ENCODE measurements at places on chromosomes 6 and 20. TPM values are rescaled to one million over a fixed set of nuclear protein-coding genes. Genes with fewer than 3 reads are reported as not detected.

DNA sequence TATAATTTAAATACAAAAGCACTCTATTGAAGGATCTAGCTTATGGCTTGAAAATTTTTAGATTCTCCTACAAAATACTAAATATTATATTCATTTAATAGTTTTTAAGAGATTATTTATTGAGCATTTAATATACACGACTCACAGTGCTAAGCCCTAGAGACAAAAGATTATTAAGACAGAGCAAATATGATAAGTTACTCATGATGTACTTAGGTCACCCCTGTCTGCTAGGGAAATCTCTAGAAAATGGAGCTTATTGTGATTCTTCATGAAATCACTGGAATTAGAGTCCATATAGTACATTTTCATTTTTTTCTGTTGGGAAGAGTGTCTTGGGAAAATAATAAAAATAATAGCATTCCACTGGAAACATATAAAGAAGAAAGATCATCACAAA lies 37.8 kb downstream of the BEND6 start:
- no peaks in the 10 kb centered on the region for H3K4me1 ChIP-seq
- H3K27ac ChIP-seq = no peak overlapping the region
- H3K36me3 ChIP-seq = no peaks in the 10 kb centered on the region
- peaks cover 7% of the 10 kb centered on the region for H3K27me3 ChIP-seq

DNA sequence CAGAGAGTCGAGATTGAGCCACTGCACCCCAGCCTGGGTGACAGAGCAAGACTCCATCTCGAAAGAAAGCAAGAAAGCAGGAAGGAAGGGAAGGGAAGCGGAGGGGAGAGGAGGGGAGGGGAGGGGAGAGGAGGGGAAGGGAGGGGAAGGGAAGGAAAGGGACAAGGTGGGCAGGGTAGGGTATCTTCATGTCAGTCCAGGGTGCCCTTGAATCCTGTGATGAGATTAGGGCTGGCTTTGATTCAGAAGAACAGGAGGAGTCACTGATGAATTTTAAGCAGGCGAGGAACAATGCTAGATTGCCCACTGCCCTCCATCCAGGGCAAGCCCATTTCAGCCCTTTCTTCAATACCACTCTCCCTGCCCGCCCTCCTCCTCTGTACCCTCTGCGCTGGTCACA lies 35.0 kb upstream of the EPB41L1 start:
- no peaks in the 10 kb centered on the region for H3K4me1 ChIP-seq
- no peaks in the 10 kb centered on the region for H3K36me3 ChIP-seq
- DNase-seq = no peak
- H3K27ac ChIP-seq = no peak overlapping the region

GRCh38 chr6:42777126-42777822 lies 4.6 kb upstream of the BICRAL start:
- H3K4me1 ChIP-seq = peaks cover 78% of the 10 kb centered on the region
- no peaks in the 10 kb centered on the region for H3K27me3 ChIP-seq
- no peak overlapping the region for H3K27ac ChIP-seq

DNA sequence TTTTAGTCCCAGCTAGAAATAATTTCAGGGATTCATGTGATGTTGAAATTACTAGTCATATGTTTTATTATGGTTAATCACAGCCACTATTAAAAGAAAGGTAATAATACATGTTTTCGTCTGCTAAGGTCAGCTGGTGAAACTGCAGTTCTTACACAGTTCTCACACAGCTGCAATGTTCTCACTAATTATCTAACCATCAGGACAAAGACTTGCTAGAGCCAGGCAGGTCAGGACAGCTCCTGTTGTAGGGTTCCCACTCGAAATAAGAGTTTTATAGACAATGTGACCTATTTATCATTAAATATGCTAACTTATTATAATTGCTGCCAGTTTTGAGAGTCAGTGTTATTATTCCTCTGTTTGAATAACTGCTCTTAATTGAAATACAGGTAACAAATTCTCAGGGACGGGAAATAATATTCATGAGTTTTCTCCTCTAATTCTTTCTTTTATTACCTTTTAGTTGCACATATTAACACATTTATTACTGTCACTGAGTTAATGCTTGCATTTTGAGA lies 97.9 kb downstream of the GJA1 start:
- H3K27ac ChIP-seq = no peak overlapping the region
- no peaks in the 10 kb centered on the region for H3K36me3 ChIP-seq
- H3K4me1 ChIP-seq = no peaks in the 10 kb centered on the region

GRCh38 chr20:14451458-14451857 lies 114.0 kb upstream of the FLRT3 start:
- no peaks in the 10 kb centered on the region for H3K4me1 ChIP-seq
- H3K27me3 ChIP-seq = no peaks in the 10 kb centered on the region
- DNase-seq = no peak
- H3K4me3 ChIP-seq = no peak overlapping the region
- H3K27ac ChIP-seq = no peak overlapping the region

RAB44 gene
- total RNA-seq = not detected

PDE10A gene
- total RNA-seq = not detected

IMPG1 gene
- not detected for total RNA-seq

RAD21L1 gene
- total RNA-seq = not detected
